Cortex of kidney (tissue), 1 donor: ENCODE measurements at places on chromosomes 7 and 10.

DNA sequence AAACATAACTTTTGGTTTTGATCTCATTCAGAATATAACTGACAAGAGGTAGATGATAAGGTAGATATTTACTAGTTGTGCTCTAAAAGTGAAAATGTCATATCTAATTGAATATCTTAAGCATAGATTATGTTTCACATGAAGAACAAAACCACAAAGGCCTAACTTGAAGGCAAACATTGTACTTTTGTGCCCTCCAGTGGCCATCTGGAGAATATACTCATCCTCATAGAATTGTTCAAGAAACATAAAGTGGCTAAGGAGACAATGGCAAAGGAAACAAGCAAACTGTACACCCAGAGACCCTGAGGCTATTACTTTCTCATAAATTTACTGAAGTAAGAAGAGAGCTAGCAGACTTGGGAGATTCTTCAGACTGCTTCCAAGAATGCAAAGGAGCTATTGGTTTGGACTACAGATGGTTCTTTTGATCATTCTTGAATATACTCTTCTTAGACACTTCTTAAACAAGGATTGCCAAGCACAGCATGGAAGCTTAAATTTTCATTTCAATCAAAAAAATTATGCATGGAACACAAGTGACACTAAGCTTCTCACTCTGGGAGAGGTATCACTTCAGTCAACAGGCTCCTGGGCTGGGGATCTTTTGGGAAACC, 98.2 kb upstream of the DKK1 start:
- no peak for DNase-seq

GRCh38 chr10:116215651-116216050, 57.4 kb downstream of the GFRA1 start:
- no peak for DNase-seq

- no peak for DNase-seq
These were observed 10.4 kb downstream of the STX1A start for GRCh38 chr7:73708961-73709549.

- DNase-seq, result no peak
These were observed 7.1 kb upstream of the PAX2 start for GRCh38 chr10:100738055-100738827.

DNA sequence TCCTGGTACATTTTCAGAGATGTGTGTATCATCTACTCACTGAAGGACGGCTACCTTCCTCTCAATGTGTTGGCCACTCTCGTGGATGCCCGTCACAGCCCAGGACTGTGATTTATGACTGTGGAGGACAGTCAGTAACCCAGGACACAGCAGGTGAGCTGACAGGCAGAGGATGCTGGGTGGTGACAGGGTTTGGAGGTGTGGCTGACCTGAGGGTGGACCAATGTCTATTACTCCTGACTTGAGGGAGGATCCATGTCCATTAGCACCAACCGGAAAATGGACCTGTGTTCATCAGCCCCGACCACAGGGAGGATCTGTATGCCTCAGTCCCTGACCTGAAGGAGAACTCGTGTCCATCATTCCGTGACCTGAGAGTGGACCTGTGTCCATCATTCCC, 96.1 kb downstream of the ADCY1 start:
- DNase-seq, result no peak

DNA sequence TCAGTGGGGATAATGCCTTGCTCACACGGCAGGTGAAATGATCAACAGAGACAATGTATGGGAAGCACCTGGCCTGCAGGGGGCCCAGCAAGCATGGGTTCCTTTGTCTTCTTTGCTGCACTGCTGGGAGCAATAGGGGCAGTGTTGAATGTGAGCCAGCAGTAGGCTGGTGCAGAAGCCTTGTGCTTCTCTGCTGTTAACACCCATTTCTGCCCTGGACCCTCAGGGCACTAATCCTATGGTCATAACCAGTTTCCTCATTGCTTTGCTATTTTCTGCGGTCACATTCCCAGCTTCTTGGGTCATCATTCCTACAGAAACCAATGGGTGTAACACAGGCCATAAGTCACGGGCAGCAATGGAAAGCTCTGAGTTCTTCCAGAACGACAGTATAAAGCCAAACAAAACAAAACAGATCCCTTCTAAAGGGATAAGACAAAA, 10.9 kb upstream of the LGI1 start:
- DNase-seq, result no peak

- no peak for DNase-seq
These were observed 168.3 kb downstream of the CHRM2 start for GRCh38 chr7:137036768-137037167.

DNA sequence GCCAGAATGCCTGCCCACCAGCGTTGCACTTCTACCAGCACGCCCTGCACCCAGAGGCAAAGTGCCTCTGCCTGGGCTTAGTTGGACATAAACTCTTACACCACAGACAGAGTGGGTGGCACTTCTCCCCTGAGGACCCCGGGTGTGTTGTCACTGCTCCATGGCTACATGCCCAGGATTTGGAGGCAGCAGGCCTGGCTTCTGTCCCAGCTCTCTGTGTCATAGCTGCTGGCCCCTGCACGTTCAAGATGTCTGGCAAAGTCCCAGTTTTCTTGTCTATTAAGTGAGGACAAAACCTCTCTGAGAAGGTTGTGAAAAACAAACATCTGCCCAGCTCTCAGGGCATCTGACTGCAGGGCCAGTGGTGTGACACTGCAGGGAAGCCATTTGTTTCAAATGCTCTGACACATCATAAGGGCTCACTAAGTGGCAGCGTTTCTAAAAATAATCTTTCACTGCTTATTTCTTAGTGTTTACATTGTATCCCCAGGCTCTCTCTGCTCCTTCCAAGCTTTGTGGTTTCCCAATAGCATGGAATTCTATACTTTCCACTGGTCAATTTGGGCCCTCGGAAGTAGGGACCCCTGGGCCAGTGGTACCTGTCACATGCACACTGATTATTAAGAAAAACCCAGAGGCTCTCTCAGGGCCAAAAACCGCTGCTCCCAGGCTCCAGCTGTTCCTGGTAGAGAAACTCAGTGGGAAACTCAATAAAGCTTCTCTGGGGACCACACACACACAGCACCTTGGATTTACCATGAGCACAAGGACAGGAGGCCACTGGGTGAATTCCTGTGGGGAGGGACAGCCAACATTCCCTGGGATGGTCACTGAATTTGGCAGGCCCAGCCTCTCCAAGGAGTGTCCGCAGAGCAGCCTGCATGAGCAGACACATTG, 86.2 kb upstream of the ANLN start:
- DNase-seq, result no peak

DNA sequence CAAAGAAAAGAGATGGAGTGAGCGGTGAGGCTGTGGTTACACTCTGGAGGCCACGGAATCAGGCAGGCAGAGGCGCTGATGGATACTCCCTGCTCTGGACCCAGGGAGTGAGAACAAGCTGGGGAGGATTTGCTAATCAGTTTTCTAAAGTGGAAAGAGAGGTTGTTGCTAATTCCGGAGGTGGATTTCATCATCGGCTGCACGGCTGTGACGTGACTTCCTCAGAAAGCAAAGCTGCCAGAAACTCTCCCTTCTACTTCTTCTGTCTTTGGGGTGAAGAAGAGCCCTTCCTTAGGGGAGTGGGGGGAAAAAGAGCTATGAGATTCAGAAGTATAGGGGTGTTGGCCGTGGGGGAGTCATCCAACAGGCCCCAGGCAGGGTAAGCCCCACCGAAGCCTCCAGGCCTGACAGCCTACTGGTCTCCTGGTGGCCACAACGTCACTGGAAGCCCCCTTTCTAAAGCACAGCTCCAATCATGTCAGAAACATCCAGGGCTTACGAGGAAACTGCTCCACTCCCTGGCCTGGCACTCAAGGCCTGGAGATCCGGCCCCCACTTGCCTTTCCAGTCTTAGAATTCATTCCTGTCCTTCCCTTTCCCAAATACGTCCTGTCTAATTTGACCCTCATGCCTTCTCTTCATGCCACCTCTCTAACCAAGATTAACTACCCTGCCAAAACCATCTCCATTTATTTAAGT, 114.5 kb downstream of the HIP1 start:
- DNase-seq, result no peak

- DNase-seq, result no peak
These were observed 97.3 kb upstream of the COL1A2 start for GRCh38 chr7:94297397-94297838.

GRCh38 chr7:19665399-19666008, 43.3 kb downstream of the POLR1F start:
- DNase-seq, result no peak

- DNase-seq, result no peak
These were observed 41.9 kb downstream of the C10orf120 start for GRCh38 chr10:122657729-122658128.
